ENCODE measurements at places on chromosomes 2 and 18.

DNA sequence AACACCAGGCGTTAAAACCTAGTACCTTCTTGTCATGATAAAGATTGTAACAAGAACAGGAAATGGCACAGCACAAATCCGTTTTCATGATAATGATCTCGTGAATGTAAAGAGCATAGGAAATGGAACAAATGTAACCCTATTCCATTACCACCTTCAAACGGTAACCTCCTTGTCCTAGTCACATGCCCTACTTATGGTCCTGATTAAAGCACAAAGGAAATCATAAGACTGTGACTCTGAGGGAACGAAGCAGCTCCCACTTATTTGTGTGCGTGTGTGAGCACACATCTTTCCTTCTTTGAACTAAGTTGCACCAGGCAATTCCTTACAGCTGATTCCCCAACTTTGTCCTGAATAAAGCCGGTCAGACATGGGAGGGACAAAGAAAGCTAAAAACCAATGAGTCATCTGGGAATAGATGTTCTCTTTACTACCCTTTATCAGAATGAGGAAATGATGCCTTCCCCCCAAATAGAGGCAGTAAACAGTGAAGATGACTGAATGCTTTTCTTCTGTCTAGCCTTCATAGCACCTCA, 192.6 kb downstream of the IKZF2 start:
- peak; percentile 52 for DNase-seq

- DNase-seq: no peak
Measured at GRCh38 chr2:225694664-225695063, 295.2 kb downstream of the NYAP2 start.

- no peak for DNase-seq
Measured at GRCh38 chr2:175187378-175187777, 5.9 kb upstream of the ATP5MC3 start.

GRCh38 chr2:45640576-45640975, 10.9 kb upstream of the PRKCE start:
- no peak for DNase-seq

GRCh38 chr2:55063226-55063625, 13.0 kb upstream of the RTN4 start:
- no peak for DNase-seq

- no peak for DNase-seq
Measured at GRCh38 chr18:34511879-34512278, 198.2 kb upstream of the DTNA start.

- no peak for DNase-seq
Measured at GRCh38 chr2:47155091-47155876, at the start of gene STPG4. TSS of gene STPG4 (minus strand) at chr2:47155308. CDS start at chr2:47155251, 57 bp downstream.

- DNase-seq: no peak
Measured at GRCh38 chr2:85945586-85945985, 56.8 kb upstream of the ST3GAL5 start.

- DNase-seq: no peak
Measured at GRCh38 chr18:57595347-57595746, 8.8 kb upstream of the FECH start.

DNA sequence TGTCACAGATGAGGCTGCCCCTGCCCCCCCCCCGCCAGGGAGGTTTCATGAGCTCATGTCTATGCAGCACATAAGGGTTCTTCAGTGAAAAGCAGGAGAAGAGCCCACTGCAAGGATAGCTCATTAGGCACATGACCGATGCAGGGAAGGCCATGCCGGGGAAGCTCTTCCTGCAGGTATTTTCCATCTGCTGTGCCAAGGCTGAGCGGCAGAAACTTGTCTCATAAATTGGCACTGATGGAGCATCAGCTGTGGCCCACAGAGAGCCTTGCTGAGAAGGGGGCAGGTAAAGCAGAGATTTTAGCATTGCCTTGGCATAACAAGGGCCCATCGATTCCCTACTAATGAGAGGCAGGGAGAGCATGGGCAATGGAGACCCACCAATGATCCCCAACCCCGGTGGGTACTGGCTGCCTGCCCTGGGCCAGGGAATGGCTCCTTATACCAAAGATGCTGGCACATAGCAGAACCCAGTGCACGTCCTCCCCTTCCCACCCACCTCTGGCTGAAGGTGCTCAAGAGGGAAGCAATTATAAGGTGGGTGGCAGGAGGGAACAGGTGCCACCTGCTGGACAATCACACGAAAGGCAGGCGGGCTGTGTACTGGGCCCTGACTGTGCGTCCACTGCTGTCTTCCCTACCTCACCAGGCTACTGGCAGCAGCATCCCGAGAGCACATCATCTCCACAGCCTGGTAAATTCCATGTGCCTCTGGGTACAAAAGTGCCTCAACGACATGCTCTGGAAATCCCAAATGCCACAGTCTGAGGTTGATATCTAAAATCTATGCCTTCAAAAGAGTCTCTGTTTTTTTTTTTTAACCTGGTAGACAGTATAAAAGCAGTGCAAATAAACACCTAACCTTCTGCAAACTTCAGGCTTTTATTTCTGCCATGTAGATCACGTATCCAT, 41.4 kb downstream of the STEAP3 start:
- DNase-seq: no peak

DNA sequence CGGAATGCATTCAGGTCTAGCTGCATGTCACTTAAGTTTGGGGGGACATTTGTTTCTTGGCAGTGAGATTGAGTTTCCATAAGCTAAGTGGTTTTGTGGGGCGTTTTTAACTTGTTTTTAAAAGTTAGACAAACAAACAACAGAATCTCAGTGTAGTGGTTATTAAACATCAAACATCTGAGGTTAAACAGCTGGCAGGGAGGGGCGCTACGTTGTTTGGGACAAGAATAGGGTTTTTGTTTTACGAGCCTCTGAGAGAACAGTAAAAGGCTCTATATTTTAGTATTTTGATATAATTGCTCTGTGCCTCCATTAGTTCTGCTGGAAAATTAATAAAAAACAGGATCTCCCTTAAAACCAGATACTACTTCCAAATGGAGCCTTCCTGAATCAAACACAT, 41.6 kb upstream of the TMEM177 start:
- DNase-seq: no peak

- DNase-seq: no peak
Measured at GRCh38 chr2:98463551-98463971, 18.9 kb downstream of the INPP4A start.

DNA sequence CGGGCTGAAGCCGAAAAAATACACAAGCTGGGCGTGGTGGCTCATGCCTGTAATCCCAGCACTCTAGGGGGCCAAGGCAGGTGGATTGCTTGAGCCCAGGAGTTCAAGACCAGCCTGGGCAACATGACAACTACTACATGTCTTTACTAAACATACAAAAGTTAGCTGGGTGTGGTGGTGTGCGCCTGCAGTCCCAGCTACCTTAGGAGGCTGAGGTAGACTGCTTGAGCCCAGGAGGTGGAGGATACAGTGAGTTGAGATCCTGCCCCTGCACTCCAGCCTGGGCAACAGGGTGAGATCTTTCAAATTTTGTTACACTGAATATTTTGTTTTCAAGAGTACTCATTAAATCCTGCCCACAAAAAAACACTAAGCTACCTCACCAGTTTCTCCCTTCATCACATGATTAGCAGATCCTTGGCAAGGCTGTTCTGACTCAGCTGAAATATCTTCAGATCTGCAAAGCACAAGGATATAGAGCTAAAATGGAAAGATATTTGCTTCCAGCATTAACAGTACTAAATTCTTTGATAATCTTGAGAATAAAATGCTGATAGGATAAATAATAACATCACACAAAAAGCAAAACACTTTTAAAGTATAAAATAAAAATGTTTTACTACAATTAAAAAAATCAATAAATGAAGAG, 28.2 kb upstream of the MCM6 start:
- peak; percentile 25 for DNase-seq

- no peak for DNase-seq
Measured at GRCh38 chr2:240797500-240797895, 22.5 kb downstream of the KIF1A start.

DNA sequence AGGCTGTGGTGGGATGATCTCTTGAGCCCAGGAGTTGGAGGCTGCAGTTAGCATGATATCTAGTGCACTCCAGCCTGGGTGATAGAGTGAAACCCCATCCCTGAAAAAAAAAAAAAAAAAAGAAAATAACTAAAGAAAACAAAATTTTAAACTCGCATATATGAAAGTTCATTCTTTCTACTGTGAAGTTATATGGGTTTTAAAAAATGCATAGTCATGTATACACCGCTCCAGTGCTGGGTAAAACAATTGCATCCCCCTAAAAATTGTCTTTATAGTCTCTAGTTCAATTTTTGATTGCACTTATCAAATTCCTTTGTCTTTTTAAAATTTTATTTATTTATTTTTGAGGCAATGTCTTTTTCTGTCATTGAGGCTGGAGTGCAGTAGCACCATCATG, 65.0 kb upstream of the ACYP2 start:
- no peak for DNase-seq

GRCh38 chr2:3712424-3712823, 9.0 kb downstream of the DCDC2C start:
- DNase-seq: no peak

DNA sequence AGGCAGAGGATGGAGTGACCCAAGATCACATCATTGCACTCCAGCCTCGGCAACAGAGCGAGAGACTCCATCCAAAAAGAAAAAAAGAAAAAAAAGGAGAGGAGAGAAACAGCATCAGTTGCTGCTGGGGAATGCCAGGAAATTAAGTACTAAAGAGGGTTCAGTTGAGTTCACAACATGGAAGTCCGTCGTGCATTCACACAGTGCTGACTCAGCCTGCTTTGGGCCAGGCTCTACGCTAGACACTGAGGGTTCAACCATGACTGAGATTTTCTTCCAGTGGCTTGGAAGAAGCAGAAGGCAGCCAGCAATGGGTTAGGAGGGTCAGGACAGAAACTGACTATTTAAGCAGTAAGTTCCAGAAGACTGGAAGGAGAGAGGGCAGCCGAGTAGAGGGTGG, 108.8 kb downstream of the FMNL2 start:
- DNase-seq: no peak

DNA sequence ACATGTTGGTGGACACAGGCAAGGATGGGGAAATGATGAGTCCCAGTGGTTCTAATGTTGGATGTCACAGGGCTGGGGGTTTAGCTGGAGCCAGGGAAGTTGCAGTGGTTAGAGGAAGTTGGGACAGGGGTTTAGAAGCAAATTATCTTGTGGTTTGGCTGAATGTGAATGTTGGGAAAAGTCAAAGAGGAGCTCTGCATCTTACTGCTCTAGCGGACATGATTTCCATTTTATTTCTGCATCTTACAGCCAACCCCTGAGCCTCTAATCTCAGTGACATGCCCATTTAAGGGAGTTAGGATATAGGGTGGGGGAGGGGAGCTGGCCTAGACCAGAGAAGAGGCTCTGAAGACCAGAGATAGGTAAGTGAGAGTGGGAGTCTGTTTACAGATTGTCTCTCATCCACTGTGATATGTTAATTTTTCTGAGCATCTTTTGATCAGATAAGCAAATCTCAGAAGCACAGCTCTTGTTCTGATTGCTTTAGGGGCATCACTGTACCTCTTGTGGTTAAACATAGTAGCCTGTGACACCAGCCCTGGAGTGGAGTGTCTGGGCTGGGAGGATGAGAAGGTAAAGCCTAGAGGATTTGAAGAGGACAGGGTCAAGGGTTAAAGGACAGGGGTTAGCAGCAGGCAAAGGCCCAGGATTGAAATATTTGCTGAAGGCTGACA, 43.6 kb downstream of the SETBP1 start:
- DNase-seq: no peak

All from GM04503 (cell line).